ENCODE measurements at places on chromosomes 4 and X.

GRCh38 chr4:13537832-13538177, 6.5 kb downstream of the NKX3-2 start:
- no peak for DNase-seq

DNA sequence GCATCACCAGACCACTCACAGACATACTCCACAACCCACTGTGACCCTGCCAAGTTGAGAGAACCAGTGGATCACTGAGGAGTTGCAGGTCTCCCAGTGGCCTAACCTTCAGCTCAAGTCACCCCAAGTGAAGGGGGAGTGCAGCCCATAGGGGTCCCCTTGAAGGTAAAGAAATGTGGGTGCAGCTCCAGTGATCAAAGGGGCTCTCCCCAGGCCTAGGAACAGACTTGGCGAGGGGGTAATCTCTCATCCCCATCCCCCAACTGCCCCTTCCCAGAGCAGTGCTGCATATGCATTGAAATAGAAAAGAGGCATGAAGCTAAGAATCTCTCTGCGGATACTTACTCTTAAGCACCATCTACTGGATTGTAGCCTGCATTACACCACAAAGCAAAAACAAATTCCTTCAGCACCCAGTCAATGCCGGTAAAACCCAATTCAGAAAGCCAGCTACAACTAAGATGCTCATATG, 27.0 kb downstream of the MAGEE1 start:
- no peak for DNase-seq

GRCh38 chr4:2848449-2848848, 4.8 kb downstream of the ADD1 start:
- DNase-seq = no peak

DNA sequence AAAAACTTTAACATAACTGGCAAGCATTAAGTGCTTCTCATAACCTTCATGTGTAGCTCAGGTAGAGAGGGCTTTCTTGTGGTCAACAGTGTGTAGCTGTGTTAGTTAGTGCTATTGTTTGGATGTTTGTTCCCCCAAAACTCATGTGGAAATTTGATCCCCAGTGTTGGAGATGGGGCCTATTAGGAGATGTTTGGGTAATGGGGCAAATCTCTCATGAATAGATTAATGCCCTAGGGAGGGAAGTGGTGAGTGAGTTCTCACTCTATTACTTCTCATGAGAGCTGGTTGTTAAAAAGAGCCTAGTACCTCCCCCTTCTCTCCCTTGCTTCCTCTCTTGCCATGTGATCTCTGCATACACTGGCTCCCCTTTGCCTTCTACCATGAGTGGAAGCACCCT, 16.5 kb upstream of the SLC25A43 start:
- no peak for DNase-seq

GRCh38 chr4:183638436-183638835, 20.5 kb downstream of the RWDD4 start:
- no peak for DNase-seq

GRCh38 chrX:63967551-63967950, 182.5 kb upstream of the ARHGEF9 start:
- DNase-seq = no peak

GRCh38 chr4:105755375-105755774, 46.8 kb downstream of the GSTCD start:
- DNase-seq = no peak

- DNase-seq = no peak
These were observed 37.2 kb downstream of the EDNRA start for GRCh38 chr4:147518086-147518485.

DNA sequence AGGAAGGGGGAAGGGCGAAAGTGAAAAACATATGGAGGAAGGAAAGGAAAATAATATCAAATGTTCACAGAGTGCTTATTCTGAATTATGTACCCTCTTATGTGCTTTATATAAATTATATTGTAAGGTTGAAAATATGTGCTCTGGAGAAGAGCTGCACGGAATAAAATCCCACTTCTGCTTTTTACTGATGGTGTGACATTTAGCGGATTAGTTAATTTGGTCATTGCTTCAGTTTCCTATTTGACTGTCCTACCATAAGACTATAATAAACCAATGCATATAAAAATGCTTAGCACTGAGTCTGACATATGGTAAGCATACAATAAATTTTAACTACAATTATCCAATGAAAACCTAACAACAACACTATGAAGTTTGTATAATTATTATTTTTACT, 86.2 kb downstream of the NPFFR2 start:
- DNase-seq = no peak

- no peak for DNase-seq
These were observed 103.6 kb downstream of the CHIC2 start for GRCh38 chr4:53960843-53961242.

DNA sequence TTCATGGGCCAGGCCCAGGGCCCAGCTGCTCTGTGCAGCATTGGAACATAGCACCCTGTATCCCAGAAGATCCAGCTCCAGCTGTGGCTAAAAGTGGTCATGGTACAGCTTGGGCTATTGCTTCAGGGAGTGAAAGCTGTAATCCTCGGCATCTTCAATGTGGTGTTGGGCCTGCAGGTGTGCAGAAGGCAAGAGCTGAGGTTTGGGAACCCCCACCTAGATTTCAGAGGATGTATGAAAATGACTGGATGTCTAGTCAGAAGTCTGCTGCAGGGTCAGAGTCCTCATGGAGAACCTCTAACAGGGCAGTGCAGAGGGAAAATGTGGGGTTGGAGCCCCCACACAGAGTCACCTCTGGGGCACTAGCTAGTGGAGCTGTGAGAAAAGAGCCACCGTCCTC, 341.7 kb downstream of the PPP3CA start:
- no peak for DNase-seq

DNA sequence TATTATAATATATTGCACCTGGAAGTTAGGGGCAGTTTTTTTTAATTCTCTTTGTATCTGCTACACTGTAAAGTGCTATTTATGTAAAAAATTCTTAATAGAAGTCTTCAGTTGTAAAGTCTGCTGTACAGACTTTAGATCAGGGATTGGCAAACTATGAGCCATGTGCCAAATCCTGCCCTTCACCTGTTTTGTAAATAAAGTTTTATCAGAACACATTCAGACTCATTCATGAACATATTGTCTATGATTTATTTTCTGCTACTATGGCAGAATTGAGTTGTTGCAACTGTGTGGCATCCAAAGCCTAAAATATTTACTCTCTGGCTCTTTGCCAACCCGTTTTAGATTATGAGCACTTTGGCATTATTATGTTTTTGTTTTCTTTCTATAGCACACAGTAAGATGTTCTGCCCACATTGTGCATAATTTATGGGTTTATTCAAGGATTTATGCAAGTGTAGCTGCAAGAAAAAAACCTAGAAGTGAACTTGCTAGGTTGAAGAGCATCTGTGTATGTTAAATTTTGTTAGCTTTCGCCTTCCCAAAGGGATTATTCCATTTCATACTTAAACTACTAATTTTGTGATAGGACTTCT, 56.9 kb downstream of the CLCN3 start:
- DNase-seq = no peak

GRCh38 chr4:29467044-29467717, 1253.0 kb upstream of the PCDH7 start:
- DNase-seq = no peak

GRCh38 chr4:34466411-34466810, 1777.9 kb downstream of the ARAP2 start:
- no peak for DNase-seq
